Osteocyte (in vitro differentiated cells): ENCODE measurements at places on chromosomes 16 and 17. TPM values are rescaled to one million over a fixed set of nuclear protein-coding genes. Genes with fewer than 3 reads are reported as not detected.

- no peak for DNase-seq
These were observed 226.6 kb downstream of the PHKB start for GRCh38 chr16:47687694-47688093.

CCDC78 gene
- 2.6 and 3.1 TPM in 2 replicates for total RNA-seq

GRCh38 chr17:1241929-1242328 lies 28.3 kb upstream of the BHLHA9 start:
- DNase-seq, result no peak

GRCh38 chr16:86171329-86171728 lies 272.4 kb downstream of the IRF8 start:
- no peak for DNase-seq

- DNase-seq, result no peak
These were observed 26.0 kb upstream of the RSL1D1 start for GRCh38 chr16:11877374-11877773.

GRCh38 chr17:39581759-39582085 lies 26.0 kb downstream of the NEUROD2 start:
- DNase-seq, result no peak

GRCh38 chr17:16068323-16068722 lies 68.7 kb downstream of the TTC19 start:
- no peak for DNase-seq

GRCh38 chr17:29584452-29585079 lies 4.9 kb downstream of the GIT1 start:
- no peak for DNase-seq

- no peak for DNase-seq
These were observed 257.5 kb downstream of the CDH11 start for GRCh38 chr16:64864232-64864809.

WNT9B gene
- not detected in 2 replicates for total RNA-seq

IGF2BP1 gene
- total RNA-seq, result 47.6 and 51.4 TPM in 2 replicates

DNA sequence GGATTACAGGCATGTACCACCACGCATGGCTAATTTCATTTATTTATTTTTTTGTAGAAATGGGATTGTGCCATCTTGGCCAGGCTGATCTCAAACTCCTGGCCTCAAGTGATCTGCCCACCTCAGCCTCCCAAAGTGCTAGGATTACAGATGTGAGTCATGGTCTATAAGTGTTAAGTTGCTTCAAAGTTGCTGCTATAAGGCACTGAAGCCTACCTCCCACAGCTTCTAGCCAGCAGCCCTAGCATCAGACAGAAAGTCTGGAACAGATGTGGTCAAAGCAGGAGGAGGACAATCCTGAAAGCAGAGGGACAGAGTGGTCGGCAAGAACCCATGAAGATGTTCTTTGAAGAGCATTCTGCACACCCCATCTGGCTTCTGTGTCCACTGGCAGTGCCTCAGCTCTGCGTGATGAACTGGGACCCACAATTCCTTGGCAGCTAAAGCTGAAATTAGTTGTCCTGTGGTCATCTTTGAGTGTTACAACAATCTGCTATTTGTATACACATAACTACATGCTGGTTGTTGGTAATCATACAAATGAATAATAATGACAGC lies 11.2 kb downstream of the MAP3K14 start:
- no peak for DNase-seq

- no peak for DNase-seq
These were observed 146.4 kb upstream of the CIBAR2 start for GRCh38 chr16:85258629-85259028.

DNA sequence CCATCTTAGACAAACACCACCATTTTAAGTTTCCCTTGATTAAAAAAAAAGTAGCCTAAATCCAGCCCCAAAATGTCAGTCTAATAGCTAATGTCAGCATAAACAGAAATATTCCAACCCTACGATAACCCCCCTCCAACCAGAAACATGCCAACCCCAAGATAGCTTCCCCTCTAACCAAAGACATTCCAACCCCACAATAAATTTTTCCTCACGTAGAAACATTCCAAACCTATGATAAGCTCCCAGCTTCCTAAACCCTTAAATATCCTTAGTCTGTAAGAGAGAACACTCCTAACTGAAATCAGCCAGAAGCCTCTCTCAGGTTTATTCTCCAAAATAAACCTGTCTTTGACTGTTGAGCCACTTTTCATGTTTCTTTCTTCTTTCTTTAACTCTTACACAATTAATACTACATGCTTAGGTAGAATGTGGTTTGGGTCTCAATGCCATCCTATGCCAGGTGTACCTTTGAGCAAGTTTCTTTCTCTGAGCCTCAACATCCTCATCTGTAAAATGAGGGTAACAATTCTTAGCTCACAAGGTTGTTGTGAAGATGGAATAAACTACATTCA lies 10.5 kb upstream of the KRT38 start:
- no peak for DNase-seq

GRCh38 chr16:88593489-88593888 lies 23.3 kb downstream of the ZC3H18 start:
- DNase-seq, result no peak

HGS gene
- total RNA-seq, result 111 and 117 TPM in 2 replicates
